ENCODE measurements at places on chromosomes 7 and 10.
A peak's percentile ranks its signal among the peaks of the same experiment; 100 is the strongest.

DNA sequence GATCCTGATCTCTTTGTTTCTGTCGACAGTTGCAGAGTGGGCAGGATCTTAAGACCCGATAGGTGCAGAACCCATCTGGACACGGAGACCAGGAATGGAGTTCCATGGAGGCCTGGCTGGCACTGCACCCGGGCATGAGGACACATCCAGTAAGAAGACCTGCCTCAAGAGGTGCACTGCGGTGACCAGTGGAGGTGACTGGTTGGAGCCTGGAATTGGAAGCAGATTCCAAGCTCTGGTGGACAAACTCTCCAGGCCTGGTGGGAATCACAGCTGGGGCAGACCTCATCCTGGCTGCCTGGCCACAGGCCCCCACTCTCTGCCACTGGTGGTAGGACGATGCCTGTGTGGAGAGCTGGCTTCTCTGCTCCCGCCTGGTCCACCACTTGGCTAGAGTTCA lies 31.0 kb downstream of the ZNF775 start:
- no peak for DNase-seq

DNA sequence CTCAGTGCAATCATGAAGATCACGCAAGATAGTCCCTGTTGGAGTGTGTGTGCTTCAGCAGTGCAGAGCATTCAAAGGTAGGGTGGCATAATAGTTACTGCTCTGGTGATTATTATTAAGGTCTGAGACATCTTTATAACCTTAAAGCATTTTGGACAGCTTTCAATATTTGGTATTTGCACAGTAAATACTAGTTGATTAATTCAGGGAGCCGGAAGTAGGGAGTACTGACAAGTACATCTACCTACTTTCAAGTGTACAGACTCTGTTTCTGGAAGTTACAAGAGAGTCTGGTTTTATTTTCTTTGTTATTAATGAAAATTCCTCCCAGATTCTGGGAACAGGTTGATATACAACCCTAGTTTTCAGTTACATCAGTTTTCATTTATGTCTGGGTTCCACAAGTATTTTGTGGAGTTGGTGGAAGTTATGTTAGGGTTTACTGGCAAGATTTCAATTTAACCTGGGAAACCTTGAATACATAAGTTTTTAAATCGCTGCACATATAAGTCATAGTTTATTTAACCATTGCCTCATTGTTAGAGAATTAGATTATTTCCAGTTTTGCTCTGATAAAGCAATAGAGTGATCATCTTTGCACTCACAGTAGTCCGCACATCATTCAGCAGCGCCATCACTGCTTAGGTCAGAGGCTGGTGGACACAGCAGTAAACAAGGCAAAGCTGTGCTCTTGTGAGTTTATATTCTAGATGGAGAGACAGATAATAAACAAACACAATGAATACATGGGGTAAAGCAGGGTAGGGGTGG lies 366.6 kb downstream of the REEP3 start:
- DNase-seq: no peak

GRCh38 chr10:78566284-78567111 lies 502.3 kb upstream of the ZMIZ1 start:
- DNase-seq: no peak

DNA sequence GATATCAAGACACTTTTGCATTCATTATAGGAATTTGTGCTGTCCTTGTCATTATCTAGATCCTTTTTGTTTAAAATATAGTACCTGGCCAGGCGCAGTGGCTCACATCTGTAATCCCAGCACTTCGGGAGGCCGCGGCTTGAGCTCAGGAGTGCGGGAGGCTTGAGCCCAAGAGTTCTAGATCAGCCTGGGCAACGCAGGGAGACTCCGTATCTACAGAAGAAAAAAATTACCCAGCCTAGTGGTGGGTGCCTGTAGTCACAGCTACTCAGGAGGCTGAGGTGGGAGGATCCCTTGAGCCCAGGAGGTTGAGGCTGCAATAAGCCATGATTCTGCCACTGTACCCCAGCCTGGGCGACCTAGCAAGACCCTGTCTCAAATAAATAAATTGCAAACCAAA lies 621 bp upstream of the MORN4 start:
- DNase-seq: peak; percentile 19

DNA sequence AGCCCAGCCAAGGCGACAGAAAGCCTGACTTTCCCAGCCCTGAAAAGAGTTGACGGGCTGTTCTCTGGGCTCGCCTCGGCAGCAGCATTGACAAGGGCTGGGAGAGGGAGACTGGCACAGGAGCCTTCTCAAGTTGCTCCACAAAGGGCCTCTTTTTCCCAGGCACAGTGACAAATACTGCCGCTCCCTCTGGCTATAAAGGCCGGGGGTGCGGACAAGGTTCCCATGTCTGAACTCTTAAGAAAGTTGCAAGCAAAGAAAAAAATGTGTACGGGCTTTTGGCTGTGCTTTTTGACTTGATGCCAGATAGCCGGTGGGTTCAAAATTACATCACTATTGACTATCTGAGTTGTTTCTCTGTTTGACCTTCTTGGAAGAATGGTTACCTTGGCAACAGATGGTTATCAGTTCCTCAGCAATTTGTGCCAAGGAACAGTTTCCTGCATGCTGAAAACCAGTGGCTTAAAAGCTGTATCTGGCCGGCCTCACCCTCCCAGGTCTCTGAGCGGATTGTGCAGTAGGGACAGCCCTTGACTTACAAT lies 115.9 kb upstream of the EEPD1 start:
- no peak for DNase-seq

- no peak for DNase-seq
These were observed 31.9 kb downstream of the MICU1 start for GRCh38 chr10:72593963-72594362.

- DNase-seq: no peak
These were observed 87.1 kb upstream of the CDC14C start for GRCh38 chr7:48837266-48837665.

DNA sequence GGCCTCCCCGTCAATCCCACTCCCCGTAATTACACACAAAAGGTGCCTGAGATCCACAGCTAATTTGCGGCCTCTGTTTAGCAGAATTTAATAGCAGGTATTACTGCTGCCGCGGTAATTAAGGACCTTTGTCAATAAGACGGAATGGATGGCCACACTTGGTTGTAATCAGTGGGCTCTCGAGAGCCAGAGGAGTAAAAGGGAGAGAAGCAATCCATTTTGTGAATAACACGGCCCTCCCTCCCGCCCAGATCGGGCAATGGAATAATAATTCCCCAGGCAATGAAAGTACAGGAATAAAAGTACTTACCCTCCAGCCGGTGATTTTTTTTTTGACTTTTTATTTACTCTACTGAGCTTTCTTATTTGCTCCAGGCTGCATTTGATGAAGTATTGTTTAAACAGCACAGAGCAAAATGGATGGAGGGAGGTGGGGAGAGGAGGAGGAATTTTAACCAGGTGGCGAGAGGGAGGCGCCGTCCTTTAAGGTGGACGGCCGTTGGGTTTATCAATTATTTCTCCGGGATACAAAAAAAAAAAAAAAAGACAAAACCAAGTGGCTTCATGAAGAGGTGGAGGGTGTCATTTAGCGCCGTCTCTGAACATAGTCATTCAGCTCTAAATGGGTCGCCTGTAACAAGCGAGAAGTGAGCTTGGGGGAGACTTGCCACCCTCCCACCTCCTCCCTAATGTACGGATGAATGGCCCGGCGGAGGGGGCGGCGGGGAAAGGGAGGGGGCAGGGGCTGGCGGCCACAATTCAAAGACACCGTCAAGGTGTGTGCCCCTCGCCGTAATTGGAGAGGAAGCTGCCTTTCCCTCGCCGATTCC lies 120.3 kb downstream of the BUB3 start:
- no peak for DNase-seq

DNA sequence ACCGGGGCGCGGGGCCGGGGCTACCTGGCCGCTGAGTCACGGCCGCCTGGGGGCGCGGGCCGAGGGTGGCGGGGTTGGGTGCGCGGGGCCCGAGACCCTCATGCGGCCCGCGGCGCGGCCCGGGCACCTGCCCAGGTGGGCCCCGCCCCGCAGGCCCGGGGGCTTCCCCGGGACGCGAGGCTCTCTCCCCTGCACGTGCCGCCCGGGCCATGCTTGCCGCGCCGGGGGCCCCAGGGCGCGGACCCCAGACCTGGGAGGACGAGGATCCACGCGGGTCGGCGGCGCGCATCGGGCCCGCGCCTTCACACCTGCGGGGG lies 402 bp downstream of the MAFK start:
- DNase-seq: no peak

- DNase-seq: no peak
These were observed 472 bp downstream of the SFRP4 start for GRCh38 chr7:37916017-37916672.

GRCh38 chr7:155233311-155234157 lies 64.1 kb upstream of the INSIG1 start:
- no peak for DNase-seq

DNA sequence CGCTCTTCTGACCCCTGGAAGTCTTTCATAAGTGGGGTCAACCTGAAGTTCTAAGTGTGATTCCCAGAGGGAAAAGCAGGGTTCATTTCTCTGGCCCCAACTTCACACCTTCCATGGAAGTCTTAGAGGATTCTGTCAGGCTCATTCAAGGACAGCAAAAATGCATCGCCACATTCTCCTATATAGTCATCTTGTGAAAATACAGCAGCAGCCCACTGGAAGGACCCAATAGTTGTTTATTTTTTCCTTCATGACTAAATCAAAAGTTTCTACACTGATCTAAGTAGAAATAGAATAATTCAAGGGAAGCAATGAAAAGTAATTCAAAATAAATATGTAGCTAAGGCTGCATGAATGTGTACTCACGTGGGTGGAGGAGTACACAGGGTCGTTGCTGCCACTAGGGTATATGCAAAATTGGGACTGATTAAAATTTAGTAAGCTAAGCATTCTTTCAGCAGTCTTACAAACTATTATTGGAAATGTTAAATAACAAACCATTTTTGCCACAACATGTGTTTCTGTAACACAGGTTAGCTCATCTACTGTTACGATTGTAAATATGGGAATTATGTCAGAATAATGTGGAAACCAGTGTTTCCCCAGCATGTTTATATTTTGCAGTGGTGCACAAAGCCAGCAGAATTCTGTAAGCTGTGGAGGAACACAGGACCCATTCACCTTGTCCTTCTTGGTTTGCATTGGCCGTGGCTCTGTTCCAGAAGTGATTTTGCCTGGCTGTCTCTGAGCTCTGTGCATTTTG lies 33.5 kb downstream of the EEPD1 start:
- no peak for DNase-seq

DNA sequence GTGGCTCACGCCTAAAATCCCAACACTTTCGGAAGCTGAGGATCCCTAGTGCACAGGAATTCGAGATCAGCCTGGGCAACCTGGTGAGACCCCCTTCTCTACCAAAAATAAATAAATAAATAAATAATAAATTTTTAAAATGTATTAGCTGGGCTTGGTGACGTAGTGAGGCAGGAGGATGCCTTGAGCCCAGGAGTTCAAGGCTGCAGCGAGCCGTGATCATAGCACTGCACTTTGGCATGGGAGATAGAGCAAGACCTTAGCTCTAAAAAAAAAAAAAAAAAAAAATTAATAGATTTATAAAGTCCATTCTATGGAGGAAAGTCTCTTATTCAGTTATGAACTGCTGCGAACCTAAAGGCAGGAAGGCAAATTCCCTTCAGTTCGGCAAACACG lies 1.1 kb upstream of the PTPN12 start:
- DNase-seq: no peak

GRCh38 chr10:22368981-22369380 lies 23.7 kb downstream of the SPAG6 start:
- DNase-seq: no peak

DNA sequence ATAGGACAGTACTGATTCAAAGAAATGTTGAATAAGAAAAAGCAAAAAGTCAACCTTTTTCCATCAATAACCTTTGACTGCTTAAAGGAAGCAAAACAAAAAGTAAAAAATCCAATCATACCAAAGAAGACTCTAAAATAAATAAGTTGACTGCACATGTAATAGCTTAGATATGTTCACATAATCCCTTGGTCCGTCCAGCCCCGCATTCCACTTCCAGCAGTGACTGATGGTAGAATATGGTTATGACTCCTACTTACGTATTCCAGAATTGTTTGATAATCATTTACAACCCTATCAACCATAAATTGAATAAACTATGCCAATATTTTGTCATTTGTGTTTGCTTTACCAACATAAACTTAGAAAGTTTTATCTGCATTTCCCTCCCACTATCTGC lies 77.9 kb downstream of the CTNNA3 start:
- DNase-seq: no peak

GRCh38 chr10:120948889-120949608 lies 97.9 kb downstream of the WDR11 start:
- DNase-seq: peak; percentile 48

- no peak for DNase-seq
These were observed 45.4 kb downstream of the FBXW4 start for GRCh38 chr10:101649525-101650085.

GRCh38 chr7:1916601-1916970 lies 246.5 kb downstream of the ELFN1 start:
- no peak for DNase-seq

- DNase-seq: no peak
These were observed 1.3 kb downstream of the TMEM60 start for GRCh38 chr7:77796960-77797359.

- DNase-seq: no peak
These were observed 42.2 kb downstream of the GPR85 start for GRCh38 chr7:113044394-113044793.

GRCh38 chr7:6420680-6421079 lies 27.1 kb downstream of the DAGLB start:
- DNase-seq: no peak

GRCh38 chr7:101060992-101061391 lies 24.3 kb upstream of the TRIM56 start:
- no peak for DNase-seq

- DNase-seq: no peak
These were observed 38.0 kb upstream of the LEP start for GRCh38 chr7:128203047-128203491.

DNA sequence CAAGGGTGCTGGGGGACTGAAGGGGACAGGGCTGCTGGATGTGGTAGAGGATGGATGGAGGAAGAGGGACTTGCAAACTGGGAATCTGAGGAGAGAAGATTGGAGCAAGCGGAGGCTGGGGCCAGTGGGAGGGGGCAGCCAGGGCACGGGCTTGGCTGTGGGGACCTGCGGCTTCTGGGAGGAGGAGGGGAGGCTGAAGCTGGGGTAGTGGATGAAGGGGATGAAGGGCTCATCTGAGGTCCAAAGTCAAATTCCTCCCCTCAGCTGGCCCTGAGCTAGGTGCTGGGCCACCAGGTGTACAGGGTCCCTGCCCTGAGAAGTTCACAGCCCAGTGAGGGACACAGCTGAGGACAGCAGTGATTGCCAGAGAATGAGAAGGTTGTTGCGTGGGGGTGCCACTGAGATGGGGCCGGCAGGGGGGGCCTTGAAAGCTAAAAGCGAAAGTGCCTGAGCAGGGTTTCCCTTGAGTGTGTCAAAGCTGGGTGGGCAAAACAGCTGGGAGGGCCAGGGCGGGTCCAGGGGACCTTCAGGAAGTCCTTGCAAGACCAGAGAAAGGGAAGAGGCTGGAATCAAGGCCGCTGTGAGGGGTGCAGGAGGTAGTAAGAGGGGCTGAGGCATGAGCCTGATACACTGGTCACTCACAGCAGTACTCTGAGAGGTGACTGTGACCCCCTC lies 75.2 kb downstream of the MYL10 start:
- no peak for DNase-seq

DNA sequence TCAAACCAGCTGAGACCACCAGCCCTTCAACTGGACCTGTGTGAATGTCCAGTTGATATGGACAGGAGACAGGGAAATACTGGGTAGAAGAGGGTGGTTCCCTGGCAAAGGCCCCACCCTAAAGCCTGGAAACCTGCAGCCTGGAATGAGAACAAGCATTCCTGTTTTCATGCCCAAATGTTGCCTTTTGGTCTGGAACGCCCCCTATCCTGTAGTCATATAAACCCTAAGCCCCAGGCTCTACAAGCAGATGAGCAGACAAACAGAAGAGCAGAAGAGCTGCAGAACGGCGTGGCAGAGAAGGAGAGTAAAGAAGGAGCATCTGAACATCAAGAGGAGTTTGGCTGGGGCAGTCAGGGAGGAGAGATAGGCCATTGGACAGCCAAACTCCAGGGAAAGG lies 38.4 kb downstream of the SYPL1 start:
- DNase-seq: no peak

All from HCT116 (cell line).